Osteoblast (primary cell): ENCODE measurements at places on chromosomes 6 and 20. TPM values are rescaled to one million over a fixed set of nuclear protein-coding genes. Genes with fewer than 3 reads are reported as not detected.
A peak's percentile ranks its signal among the peaks of the same experiment; 100 is the strongest.

GRCh38 chr6:52552278-52552643 is 24.6 kb downstream of the TRAM2 start:
- peak overlapping the region; percentile 82 for H3K27ac ChIP-seq
- DNase-seq = no peak
- H3K27me3 ChIP-seq = no peaks in the 10 kb centered on the region
- peaks cover 33% of the 10 kb centered on the region for H3K36me3 ChIP-seq
- no peak overlapping the region for H3K4me3 ChIP-seq

GRCh38 chr6:109174916-109175315 is 79.6 kb downstream of the CEP57L1 start:
- DNase-seq = no peak
- H3K27ac ChIP-seq = no peak overlapping the region
- H3K4me1 ChIP-seq = peaks cover 3% of the 10 kb centered on the region
- H3K36me3 ChIP-seq = no peaks in the 10 kb centered on the region
- no peak overlapping the region for H3K4me3 ChIP-seq
- H3K27me3 ChIP-seq = no peaks in the 10 kb centered on the region

GRCh38 chr6:7136859-7137334 is 29.1 kb downstream of the RREB1 start:
- DNase-seq = no peak
- H3K36me3 ChIP-seq = no peaks in the 10 kb centered on the region
- no peaks in the 10 kb centered on the region for H3K27me3 ChIP-seq

DNA sequence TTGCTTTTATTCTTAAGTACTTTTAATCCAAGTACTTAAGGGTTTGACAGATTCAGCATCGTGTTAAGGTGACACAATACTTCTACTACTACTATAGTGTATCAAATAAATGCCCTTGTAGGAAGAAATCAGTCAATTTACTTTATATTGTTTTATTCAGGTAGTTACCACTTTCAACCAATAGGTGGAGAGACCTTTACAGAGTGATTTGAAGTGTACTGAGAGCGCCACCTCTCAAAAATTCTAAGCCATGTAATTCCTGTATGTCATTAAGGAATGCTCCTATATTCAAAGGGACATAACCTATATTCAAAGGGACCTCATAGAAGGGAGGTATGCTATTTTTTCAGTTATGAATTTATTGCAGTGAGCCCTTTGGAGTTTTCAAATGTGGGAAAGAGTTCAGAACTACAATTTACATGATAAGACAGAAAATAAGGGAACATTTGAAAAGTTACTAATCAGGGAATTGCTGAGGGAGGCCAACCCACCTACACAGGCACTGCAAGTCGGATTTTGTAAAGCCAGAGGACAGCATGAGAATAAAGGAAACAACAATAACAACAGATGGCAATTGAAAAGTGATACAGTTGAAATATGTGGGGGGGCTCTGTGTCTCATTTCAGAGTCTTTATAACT is 955.6 kb downstream of the TBC1D32 start:
- H3K4me1 ChIP-seq = no peaks in the 10 kb centered on the region
- H3K27me3 ChIP-seq = no peaks in the 10 kb centered on the region
- no peak for DNase-seq
- no peak overlapping the region for H3K4me3 ChIP-seq

GRCh38 chr6:137237413-137238170 is 18.4 kb upstream of the IFNGR1 start:
- no peaks in the 10 kb centered on the region for H3K36me3 ChIP-seq
- peaks cover 37% of the 10 kb centered on the region for H3K4me1 ChIP-seq
- H3K27me3 ChIP-seq = no peaks in the 10 kb centered on the region
- no peak overlapping the region for H3K4me3 ChIP-seq
- peak; percentile 80 for DNase-seq

DNA sequence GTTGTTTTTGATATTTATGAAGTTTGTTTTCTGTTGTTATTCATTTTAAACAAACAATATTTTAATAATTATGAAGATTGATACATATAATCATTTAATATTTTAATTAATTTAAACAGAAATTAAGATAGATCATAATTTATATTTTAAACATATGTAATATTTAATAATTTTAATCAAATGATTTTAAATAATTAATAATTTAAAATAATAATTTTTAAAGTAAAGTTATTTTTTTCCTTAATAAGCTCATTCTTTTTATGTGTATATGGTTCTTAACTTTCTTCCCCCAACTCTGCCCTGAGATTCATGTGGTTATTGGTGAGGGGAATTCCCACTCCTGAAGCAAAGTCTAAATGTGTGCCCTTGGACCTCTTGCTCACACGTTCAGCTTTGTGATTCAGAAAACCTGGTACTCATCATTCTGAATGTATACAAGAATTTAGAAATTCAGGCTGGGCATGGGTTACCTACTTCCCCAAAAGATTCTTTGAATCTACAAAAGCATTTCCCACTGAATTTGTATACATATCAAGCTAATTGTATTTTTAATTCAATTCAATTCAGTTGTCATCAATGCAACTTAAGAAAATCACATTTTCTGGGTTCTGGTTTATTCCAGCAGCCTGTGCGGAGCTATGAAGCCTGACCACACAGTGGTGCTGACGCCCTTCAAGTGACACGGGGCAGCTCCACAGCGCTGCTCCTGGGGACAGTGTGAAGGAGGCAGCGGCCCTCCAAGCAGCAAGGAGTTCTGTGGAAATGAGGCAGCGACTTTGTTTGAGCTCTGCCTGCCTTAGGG is 168.9 kb upstream of the UST start:
- H3K4me3 ChIP-seq = no peak overlapping the region
- H3K36me3 ChIP-seq = no peaks in the 10 kb centered on the region
- DNase-seq = peak; percentile 84

GRCh38 chr20:20466341-20466879 is 98.5 kb downstream of the INSM1 start:
- DNase-seq = peak; percentile 45
- no peak overlapping the region for H3K4me3 ChIP-seq
- no peaks in the 10 kb centered on the region for H3K36me3 ChIP-seq
- H3K27me3 ChIP-seq = no peaks in the 10 kb centered on the region
- peak overlapping the region; percentile 40 for H3K27ac ChIP-seq

The TCF15 gene
- total RNA-seq = not detected in 2 replicates

- no peak overlapping the region for H3K27ac ChIP-seq
- peaks cover 3% of the 10 kb centered on the region for H3K27me3 ChIP-seq
- no peaks in the 10 kb centered on the region for H3K4me1 ChIP-seq
- no peak for DNase-seq
Measured at GRCh38 chr6:130000526-130001421, 17.6 kb upstream of the L3MBTL3 start.

- H3K27me3 ChIP-seq = no peaks in the 10 kb centered on the region
- no peak for DNase-seq
- no peak overlapping the region for H3K4me3 ChIP-seq
Measured at GRCh38 chr20:15446373-15446772, 1109.0 kb upstream of the FLRT3 start.

DNA sequence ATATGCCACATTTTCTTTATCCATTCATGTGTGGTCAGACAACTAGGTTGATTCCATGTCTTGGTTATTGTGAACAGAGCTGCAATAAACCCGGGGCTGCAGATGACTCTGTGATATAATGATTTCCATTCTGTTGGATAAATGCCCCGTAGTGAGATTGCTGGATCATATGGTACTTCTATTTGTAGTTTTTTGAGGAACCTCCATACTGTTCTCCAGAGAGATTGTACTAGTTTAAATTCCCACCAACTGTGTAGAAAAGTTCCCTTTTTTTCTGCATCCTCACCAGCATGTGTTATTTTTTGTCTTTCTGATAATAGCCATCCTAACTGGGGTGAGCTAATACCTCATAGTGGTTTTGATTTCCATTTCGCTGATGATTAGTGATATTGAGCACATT is 62.2 kb upstream of the MAP3K4 start:
- DNase-seq = no peak
- H3K27me3 ChIP-seq = peaks cover 17% of the 10 kb centered on the region
- H3K27ac ChIP-seq = no peak overlapping the region
- H3K36me3 ChIP-seq = no peaks in the 10 kb centered on the region
- H3K4me3 ChIP-seq = no peak overlapping the region
- peaks cover 8% of the 10 kb centered on the region for H3K4me1 ChIP-seq

- no peak for DNase-seq
- no peak overlapping the region for H3K27ac ChIP-seq
- no peaks in the 10 kb centered on the region for H3K36me3 ChIP-seq
- H3K27me3 ChIP-seq = no peaks in the 10 kb centered on the region
- H3K4me1 ChIP-seq = no peaks in the 10 kb centered on the region
- H3K4me3 ChIP-seq = no peak overlapping the region
Measured at GRCh38 chr20:11045412-11046175, 371.8 kb upstream of the JAG1 start.

The CDYL gene
- 84.0 and 106 TPM in 2 replicates for total RNA-seq

The PARD6B gene
- 0.72 and 0.88 TPM in 2 replicates for total RNA-seq

DNA sequence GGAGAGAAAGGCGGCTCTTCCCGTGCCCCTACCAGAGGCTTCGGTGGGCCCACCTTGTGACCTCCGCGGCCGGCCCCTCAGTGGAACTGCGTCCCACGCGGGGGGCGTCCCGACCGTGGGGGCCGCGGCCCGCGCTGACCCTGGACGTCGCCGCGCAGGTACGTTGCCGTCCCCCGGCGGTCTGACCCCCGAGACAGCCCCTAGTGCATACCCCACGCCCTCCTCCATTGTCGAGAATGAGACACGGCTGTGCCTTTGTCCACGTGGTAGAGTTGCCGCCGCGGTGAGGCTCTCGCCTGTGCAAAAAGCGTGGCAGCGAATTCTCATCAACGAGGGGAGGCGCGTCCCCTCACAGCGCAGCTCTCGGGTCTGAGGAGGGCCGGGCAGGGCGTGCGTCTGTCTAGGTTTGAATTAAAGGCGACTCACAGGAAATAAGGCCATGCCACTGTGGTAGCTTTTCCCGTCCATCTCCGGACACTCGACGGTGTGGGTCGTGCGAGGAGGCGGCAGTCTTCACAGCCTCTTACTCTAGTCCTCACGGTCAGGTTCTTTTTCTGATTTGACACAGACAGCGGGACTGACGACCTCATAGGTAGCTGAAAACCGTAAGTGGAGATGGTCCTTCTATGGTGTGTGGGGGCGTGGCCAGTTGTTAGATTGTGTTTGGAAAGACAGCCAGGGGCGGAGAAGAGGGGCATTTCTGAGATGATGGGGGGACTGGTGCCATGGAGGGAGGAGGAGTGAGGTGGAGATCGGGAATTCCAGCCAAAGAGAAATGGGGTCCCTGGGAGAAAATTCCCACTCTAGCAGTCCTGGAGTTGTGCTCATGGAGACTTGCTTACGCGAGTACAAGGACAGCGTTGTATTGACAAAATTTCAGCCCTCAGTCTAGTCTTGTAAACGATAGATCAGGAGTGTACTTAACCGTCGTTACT is 580 bp downstream of the NXT1 start:
- H3K36me3 ChIP-seq = peaks cover 7% of the 10 kb centered on the region
- H3K27ac ChIP-seq = peak overlapping the region; percentile 98
- DNase-seq = peak; percentile 83
- peaks cover 13% of the 10 kb centered on the region for H3K4me1 ChIP-seq
- no peaks in the 10 kb centered on the region for H3K27me3 ChIP-seq

The RSPH3 gene
- 8.3 and 10.3 TPM in 2 replicates for total RNA-seq
